Vein endothelial cell (primary cell): ENCODE measurements at places on chromosomes 13 and 19. TPM values are rescaled to one million over a fixed set of nuclear protein-coding genes. Genes with fewer than 3 reads are reported as not detected.

The SRRM5 gene
- total RNA-seq, result 0.10 TPM in 1 of 2 replicates, not detected in the other

The ADAMTSL5 gene
- total RNA-seq, result 0.65 TPM in 1 of 2 replicates, not detected in the other

The ZNF793 gene
- 0.86 and 0.98 TPM in 2 replicates for total RNA-seq

The CDX2 gene
- total RNA-seq, result not detected in 2 replicates

The ZNF681 gene
- 1.3 and 1.4 TPM in 2 replicates for total RNA-seq

The MEIOSIN gene
- not detected in 2 replicates for total RNA-seq

The PALM gene
- 21.7 and 73.5 TPM in 2 replicates for total RNA-seq

The CSNK1A1L gene
- not detected in 2 replicates for total RNA-seq

The VSIG10L gene
- total RNA-seq, result 0.19 and 0.33 TPM in 2 replicates

The ZNF57 gene
- total RNA-seq, result 3.9 and 5.5 TPM in 2 replicates

The MRPL34 gene
- total RNA-seq, result 35.3 and 40.2 TPM in 2 replicates

The ETV2 gene
- total RNA-seq, result 0.29 and 0.65 TPM in 2 replicates

The MBD3L2 gene
- not detected in 2 replicates for total RNA-seq

The KLK2 gene
- not detected in 2 replicates for total RNA-seq

The ZNF574 gene
- 23.2 and 26.8 TPM in 2 replicates for total RNA-seq

The SLC7A9 gene
- total RNA-seq, result 0.33 TPM in 1 of 2 replicates, not detected in the other

The IL12RB1 gene
- 0.10 TPM in 1 of 2 replicates, not detected in the other for total RNA-seq

The ZNF418 gene
- 2.9 and 3.6 TPM in 2 replicates for total RNA-seq

The GPR12 gene
- not detected in 2 replicates for total RNA-seq

The SLC7A1 gene
- 24.5 and 33.7 TPM in 2 replicates for total RNA-seq

The ZNF583 gene
- 5.8 and 7.5 TPM in 2 replicates for total RNA-seq

The ZNF91 gene
- 18.9 and 19.6 TPM in 2 replicates for total RNA-seq

The KCNJ14 gene
- total RNA-seq, result 0.33 and 0.76 TPM in 2 replicates

The ZNF8 gene
- 8.2 and 8.5 TPM in 2 replicates for total RNA-seq

The RTBDN gene
- total RNA-seq, result not detected in 2 replicates

The TBXA2R gene
- total RNA-seq, result 1.7 and 2.0 TPM in 2 replicates

The PRDX2 gene
- 221 and 264 TPM in 2 replicates for total RNA-seq

The LSR gene
- 0.29 and 0.65 TPM in 2 replicates for total RNA-seq

The NEK3 gene
- 11.3 and 16.3 TPM in 2 replicates for total RNA-seq

The FGF14 gene
- not detected in 2 replicates for total RNA-seq

The CD70 gene
- not detected in 2 replicates for total RNA-seq

The NOVA2 gene
- 10.0 and 11.1 TPM in 2 replicates for total RNA-seq

The NRTN gene
- not detected in 2 replicates for total RNA-seq

The MCEMP1 gene
- total RNA-seq, result not detected in 2 replicates

The TMEM221 gene
- total RNA-seq, result 0.33 TPM in 1 of 2 replicates, not detected in the other

The ZNF493 gene
- total RNA-seq, result 12.9 and 13.1 TPM in 2 replicates

The OLFM4 gene
- total RNA-seq, result not detected in 2 replicates

The THSD1 gene
- total RNA-seq, result 67.3 and 85.3 TPM in 2 replicates

The ARMC6 gene
- total RNA-seq, result 46.2 and 48.7 TPM in 2 replicates

The DCT gene
- total RNA-seq, result 0.10 TPM in 1 of 2 replicates, not detected in the other

The PLA2G4C gene
- 56.3 and 62.4 TPM in 2 replicates for total RNA-seq

The NALCN gene
- 8.5 and 9.5 TPM in 2 replicates for total RNA-seq

The EPSTI1 gene
- 0.48 and 2.3 TPM in 2 replicates for total RNA-seq

The GPR183 gene
- 0.10 and 0.33 TPM in 2 replicates for total RNA-seq

The ARHGAP45 gene
- 13.1 and 17.6 TPM in 2 replicates for total RNA-seq

The KCTD12 gene
- total RNA-seq, result 268 and 273 TPM in 2 replicates

The SYT5 gene
- not detected in 2 replicates for total RNA-seq

The KIR3DL1 gene
- not detected in 2 replicates for total RNA-seq

The TNFSF11 gene
- not detected in 2 replicates for total RNA-seq

The C2CD4C gene
- total RNA-seq, result 0.67 and 1.3 TPM in 2 replicates

The URAD gene
- not detected in 2 replicates for total RNA-seq
